Forelimb muscle (tissue), 1 donor: ENCODE measurements at places on chromosomes 5 and 9. TPM values are rescaled to one million over a fixed set of nuclear protein-coding genes. Genes with fewer than 3 reads are reported as not detected.

DNA sequence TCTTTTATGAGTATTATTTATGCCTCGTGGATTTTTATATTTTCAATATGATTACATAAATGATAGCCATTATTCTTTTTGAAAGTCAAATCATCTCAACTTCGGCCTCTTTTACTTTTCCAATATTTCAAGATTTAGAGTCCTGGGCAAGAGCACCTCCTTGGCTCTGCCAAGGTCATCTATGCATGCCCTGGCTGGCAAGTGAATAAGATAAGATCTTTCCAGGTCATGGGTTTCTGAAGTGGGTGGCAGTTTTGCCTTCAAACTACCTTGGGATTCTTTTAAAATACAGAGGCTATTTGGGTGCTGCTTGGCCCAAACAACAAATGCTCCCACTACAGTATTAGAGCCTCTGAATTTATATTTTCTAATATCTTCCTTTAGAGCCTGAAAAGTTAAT lies 95.4 kb downstream of the CWC27 start:
- no peak for DNase-seq

DNA sequence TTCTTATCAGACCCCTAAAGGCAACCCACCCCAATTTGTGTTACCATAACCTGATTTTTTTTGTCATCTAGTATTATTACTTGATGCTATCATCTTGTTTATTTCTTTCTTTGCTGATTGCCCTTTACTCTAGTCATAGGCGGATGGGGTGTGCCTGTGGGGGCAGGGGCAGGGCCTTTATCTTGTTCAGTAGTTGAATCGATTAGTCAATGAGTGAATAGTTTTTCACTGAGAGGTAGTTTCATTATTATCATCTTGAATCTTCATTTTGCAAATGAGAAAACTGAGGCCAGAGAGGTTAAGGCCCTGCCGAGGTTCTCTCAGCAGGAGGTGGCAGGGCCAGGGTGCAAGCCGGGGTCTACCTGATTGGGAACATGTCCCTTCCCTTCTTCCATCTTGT lies 9.4 kb upstream of the GM2A start:
- no peak for DNase-seq

DNA sequence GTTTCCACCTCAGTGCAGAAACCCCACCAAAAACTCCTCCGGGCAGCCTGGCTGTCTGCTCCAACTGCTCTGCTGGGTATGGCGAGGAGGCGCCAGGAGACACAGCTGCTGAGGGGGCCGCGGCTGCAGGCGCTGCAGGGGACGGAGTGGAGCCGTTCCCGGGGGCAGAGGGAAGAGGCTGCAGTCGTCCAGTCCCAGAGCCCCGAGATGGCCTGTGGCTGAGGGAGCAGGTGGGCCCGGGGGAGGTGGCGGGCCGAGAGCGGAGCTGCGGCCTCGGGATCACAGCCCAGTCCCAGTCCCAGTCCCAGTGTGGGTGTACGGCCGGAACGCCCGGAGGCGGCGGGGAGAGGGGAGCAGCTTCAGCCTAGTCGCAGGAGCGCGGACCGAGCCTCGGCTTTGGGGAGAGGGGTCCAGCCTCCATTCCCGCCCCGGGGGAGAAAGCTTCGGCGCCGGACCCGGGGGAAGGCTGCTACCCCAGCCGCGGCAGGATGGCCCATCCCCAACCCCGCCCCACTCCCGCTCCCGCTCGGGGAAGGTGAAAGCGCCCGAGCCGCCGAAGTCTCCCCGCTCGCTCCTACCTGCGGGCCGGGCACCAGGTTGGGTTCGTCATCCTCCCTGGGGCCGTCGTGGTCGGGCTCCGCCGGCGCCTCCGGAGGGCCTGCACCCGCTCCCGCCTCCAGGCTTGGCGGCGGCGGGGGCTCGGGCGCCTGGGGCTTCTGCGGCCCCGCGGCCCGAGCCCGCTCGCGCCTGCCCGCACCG lies 513 bp downstream of the FAM193B start:
- no peak for DNase-seq

DNA sequence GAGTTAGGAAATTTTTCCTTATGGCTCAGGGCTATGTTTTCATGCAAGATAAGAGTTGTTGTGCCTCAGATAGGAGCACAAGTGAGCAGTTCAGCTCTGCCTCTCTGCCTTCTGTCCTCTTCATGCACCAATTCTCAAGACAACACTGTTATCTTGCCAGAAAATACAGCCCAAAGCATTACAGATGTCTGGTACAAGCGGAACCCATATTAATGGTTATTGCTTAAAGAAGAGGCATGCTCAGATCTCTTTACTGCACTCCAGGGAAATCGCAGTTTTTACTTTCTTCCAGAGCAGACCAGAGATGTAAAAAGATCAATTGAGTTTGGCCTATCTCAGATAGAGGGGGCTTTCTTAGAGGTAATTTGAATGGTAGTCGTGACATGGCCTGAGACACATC lies 361.6 kb upstream of the WWC1 start:
- no peak for DNase-seq

- DNase-seq: no peak
These were observed 37.2 kb downstream of the MRPS27 start for GRCh38 chr5:72282878-72283277.

DNA sequence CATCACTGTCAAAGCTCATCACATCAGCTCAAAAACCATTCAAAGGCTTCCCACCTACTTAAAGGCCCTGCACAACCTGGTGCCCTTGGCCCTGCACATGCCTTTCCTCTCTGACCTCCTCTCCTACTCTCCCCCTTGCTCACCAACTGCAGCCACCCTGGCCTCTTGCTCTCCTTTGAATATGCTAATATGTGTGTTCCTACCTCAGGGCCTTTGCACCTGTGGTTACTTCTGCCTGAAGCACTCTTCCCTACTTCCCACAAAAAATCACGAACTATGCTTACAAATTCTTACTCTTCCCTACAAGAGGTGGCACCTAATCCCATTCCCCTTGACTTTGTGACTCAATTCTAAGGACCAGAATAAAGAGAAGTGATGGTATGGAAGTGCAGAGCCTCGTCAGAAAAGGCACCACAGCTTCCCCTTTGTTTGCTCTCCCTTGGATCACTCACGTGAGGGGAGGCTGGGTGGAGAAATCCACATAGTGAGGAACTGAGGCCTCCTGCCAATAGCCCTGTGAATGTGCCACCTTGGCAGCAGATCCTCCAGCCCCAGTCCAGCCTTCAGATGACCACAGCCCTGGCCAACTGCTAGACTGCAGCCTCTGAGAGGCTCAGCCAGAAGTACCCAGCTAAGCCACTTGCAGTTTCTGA lies 3.2 kb upstream of the TMEM171 start:
- DNase-seq: no peak

DNA sequence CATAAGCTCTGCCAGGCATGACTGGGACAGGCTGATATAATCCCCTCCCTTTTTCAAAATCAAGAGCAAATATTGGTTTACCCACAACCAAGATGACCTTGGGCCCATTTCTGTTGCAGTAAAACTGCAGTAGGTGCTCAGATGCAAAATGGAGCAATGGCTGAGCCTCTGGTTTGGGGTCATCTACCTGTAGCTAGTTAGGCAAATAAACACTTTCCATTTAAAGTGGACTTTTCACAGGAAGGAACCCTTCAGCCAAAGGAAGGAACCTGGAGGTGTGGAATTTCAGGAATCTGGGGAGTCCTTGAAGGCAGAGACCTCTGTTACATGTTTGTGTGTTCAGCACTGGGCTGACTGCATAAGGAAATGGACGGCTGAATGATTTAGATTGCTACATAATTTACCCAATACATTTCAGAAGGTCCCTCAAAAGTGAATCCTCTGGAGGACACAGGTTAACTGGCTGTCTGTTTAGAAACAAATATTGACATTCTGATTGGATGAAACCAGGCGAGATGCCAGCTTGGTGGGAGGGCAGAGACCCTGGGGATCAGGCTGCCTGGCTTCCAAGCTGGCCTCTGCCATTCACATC lies 170.1 kb upstream of the ZNF618 start:
- DNase-seq: no peak

- no peak for DNase-seq
These were observed 528.8 kb upstream of the PTGER4 start for GRCh38 chr5:40150896-40151295.

- DNase-seq: no peak
These were observed 28.7 kb downstream of the KIF3A start for GRCh38 chr5:132708645-132709044.

- no peak for DNase-seq
These were observed 10.0 kb upstream of the CCL28 start for GRCh38 chr5:43422143-43422542.

- DNase-seq: no peak
These were observed 37.9 kb downstream of the NRG2 start for GRCh38 chr5:140005145-140005591.

DNA sequence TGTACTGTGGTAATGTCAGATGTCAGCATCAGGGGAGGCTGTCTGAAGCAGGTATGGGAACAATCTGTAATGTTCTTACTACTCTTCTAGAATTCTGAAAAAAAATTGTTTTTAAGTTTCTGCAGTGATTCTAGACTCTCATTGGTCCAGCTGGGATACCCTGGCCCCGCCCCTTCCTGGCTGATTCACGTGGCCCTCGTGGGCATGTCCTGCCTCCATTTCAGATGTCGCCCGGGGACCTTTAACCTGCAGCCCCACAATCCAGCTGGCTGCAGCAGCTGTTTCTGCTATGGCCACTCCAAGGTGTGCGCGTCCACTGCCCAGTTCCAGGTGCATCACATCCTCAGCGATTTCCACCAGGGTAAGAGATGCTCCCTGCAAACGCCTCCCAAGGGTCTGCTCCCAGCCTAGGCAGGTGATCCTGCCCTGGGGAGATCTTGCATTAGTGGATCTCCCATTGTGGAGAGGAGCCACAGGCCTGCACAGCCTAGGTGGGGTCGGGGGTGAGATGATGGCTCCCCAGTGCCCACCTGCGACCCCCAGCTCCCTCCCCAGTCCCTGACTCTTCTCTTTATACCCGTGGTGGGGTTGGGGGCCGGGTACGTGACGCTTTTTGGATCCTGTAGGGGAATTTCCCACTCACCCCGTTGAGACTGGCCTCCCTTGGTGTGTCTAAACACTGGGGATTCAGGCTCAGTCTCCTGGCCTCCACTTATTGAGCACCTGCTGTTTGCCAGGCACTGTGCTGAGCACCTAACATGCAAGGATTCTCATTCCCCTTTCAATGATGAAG lies 36.5 kb downstream of the LAMC3 start:
- no peak for DNase-seq

DNA sequence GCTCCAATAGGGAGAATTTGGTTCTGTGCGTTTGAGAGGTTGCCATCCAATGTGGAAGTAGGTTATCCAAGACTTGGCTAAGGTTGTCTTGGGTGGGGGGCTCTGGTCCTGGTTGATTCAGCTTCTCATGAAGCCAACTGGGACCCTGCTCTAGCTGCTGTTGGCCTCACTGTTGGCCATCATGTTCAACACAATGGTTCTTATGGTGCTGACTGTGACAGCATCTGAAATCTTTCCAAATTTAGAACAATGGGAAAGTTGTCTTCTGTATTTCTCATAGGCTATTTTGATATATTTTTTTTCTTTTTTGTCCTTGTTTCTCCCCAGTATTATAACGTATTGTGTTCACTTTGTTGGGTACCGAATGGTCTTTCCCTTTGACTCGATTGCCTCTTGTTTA lies 71.9 kb downstream of the GDNF start:
- no peak for DNase-seq

GRCh38 chr5:144187699-144188294 lies 17.1 kb downstream of the KCTD16 start:
- peak; percentile 34 for DNase-seq

GRCh38 chr5:139079991-139080610 lies 118.1 kb downstream of the SIL1 start:
- DNase-seq: no peak

Gene OTP
- polyA plus RNA-seq: not detected

Gene LSM11
- polyA plus RNA-seq: 8.8 TPM

Gene MARCHF11
- polyA plus RNA-seq: not detected

Gene SLIT3
- polyA plus RNA-seq: 6.8 TPM

Gene ANGPTL2
- polyA plus RNA-seq: 63.6 TPM

Gene DMRT2
- polyA plus RNA-seq: 33.7 TPM

Gene SCGB3A2
- not detected for polyA plus RNA-seq
